LoVo (cell line): ENCODE measurements at places on chromosomes 3 and 15.

GRCh38 chr3:13110678-13111116 lies 37.5 kb upstream of the IQSEC1 start:
- DNase-seq = no peak

- no peak for DNase-seq
Observed at GRCh38 chr3:129432036-129432435, 3.6 kb upstream of the EFCAB12 start.

- DNase-seq = no peak
Observed at GRCh38 chr3:4409971-4410573, 57.0 kb downstream of the SUMF1 start.

DNA sequence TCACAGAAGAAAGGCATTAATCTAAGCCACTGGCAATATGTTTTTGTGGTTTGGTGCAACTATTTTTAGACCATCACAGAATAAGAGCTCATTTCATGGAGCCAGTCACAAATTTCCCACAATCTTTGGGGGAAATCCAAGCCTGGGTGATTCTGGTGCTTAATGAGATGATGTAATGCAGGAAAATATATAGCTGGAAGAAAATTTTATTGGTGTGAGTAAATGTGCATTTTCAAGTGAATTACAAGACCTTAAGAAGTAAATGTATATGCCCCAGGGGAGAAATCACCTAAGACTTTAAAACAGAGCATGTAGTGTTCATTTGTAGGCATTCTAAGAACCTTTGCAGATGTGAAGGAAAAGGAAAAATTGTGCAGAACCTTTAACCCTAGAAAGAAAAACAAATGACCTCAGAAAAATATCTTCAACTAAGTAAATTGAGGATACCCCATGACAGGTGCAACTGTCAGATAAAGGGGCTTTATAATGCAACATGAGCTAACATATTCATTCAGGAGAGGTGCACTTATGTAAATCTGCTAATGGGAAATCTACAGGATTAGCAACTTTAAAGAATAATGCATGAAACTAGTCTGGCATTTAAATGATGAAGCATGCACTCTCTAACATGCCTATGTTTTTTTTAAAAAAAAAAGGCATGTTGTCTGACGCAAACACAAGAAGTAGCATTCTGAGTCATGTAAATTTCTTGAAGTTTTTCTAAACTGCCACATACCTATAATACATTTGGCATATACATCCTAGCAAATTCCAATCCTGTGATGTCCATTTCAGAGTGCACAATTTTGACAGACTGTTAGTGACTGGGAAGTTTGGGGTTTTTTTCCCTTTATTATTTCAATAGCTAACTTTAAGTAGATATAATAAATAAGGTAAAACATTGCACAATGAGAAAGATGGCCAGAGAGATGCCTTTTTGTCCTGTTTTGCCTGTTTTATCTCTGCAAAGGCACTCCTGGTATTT lies 105.1 kb downstream of the MEX3B start:
- no peak for DNase-seq

DNA sequence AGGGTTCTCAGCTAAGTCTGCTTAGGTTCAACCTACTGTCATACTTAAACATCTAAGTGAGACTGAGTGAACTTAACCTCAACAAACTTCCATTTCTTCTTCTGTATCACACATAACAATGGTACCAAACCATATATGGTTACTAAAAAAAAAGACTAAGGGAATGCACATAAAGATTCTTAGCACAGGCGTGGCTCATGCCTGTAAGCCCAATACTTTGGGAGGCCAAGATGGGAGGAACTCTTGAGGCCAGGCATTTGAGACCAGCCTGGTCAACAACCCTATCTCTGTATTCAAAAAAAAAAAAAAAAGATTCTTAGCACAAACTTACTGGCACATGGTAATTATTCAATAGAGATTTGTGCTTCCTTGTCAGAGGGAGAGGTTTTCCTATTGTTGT lies 57.9 kb downstream of the ACAP2 start:
- peak; percentile 30 for DNase-seq

DNA sequence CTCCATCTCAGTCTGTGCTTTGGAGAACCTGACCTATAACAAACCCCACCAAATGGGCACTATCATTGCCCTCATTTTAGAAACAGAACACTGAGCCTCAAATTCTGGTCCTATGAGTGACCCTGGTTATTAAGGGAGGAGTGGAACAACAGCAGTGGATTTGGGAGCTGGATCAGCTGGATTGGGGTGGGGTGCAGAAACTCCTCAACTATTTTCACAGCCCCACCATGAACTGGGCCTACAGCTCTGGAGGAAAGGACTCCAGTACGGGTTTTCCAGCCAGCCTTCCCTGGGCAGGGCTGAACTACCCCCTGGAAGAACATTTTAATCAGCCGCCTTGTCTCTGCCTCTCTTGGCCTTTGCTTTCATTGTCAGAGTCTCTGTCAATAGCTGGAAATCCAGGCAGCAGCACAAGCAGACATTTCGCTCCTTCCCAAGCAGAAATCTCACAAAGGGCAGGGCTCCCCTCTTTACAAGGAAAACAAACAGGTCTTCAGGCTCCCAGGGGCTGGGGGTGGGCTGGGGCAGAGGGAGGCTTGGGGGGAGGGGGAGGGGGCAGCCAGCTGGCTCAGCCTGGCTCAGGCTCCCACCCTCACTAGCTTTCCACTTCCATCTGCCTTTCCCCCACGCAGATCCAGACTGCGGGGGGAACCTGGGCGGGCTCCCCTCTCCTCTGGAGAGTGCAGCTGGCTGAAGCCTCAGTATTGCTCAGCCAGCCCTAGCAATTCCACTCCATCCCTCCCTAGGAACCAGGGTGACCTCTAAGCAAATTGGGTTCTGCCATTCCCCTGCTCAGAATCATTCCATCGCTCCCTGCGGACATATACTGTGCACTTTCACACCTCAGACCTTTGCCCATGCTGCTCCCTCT lies 13.7 kb upstream of the TLE3 start:
- peak; percentile 60 for DNase-seq

DNA sequence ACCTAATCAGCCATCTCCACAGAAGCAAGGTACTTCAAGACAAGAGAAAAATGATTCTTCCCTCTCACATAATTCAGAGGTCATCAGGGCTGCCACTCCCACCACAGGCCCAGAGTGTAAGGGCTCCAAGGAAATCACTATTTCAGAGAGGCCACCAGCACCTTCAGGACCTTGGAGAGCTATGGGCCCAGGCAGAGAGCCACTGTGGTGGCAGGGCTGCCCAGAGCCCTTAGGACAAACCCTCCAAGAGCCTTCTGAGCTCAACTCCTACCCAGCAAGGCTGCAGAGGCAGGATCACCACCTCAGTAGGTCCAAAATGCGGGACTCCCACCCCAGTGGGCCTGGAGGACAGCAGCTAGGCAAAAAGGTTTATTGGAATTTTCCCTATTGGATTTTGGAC lies 17.9 kb upstream of the FAN1 start:
- DNase-seq = no peak

GRCh38 chr3:120145542-120146285 lies 51.5 kb upstream of the GSK3B start:
- DNase-seq = peak; percentile 73

DNA sequence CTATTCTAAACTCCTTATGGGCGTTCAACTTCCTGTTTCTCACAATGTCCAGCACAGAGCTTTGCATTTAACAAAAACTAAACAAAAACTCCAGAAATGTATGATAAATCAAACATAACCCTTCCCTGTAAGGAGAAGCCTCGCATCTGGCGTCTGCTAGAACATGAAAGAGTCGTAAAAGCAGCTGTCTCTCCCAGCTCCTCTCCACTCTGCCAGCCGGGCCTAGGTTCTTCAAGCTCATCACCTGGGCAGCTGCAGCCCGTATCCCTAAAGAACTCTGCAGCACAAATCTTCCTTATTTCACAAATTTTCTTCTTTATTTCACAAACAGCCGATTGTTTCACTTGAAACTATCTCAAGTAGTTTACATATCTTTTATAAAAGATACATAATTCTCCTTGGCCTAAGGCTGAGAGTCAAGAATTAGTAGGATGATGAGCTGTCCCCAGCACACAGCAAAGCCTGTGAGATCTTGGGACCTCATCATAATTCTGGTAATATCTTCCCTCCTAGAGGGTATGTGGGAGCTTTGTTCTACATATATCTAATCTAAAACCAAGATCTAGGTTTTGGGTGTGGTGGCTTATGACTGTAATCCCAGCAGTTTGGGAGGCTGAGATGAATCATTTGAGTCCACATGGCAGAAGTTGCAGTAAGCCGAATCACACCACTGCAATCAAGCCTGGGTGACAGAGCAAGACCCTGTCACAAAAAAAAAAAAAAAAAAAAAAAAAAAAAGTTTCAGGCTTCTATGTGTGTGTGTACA lies 35.3 kb downstream of the ANXA2 start:
- DNase-seq = peak; percentile 41

- DNase-seq = no peak
Observed at GRCh38 chr3:194830401-194830800, 144.7 kb downstream of the FAM43A start.

GRCh38 chr15:89754361-89755154 lies 3.5 kb upstream of the MESP1 start:
- DNase-seq = no peak

DNA sequence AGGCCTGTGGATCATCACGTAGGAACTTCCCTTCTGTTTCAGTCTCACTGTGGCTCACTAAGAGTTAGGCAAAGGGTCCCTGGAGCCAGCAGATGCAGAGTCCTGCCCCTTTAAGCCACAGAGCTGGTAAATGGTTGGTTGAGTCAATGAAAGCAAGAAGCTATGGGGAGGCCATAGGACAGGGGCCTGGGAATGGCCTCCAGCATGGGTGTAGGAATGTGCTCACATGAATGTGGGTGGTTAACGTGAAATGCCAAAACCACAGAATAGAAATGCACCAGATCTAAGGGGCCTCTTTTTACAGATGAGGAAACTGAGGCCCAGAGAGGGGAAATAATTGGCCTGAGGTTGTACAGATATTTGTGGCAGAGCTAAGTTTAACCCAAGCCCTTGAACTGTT lies 150.3 kb downstream of the TLE3 start:
- DNase-seq = no peak

GRCh38 chr3:87706176-87706575 lies 352.6 kb downstream of the CGGBP1 start:
- DNase-seq = no peak

DNA sequence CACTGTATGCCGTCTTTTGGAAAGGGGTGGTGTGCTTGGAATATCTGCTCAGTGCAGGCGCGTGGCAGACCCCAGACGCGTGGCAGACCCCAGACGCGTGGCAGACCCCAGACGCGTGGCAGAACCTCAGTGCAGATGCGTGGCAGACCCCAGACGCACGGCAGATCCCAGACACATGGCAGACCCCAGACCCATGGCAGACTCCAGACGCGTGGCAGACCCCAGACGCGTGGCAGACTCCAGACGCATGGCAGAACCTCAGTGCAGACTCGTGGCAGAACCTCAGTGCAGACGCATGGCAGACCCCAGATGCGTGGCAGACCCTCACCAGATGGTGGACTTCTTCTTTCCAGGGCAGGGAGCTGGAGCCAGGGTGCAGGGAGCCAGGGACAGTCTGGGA lies 637 bp upstream of the MUC4 start:
- no peak for DNase-seq

GRCh38 chr3:22966349-22966748 lies 236.8 kb upstream of the UBE2E2 start:
- DNase-seq = no peak

- no peak for DNase-seq
Observed at GRCh38 chr15:95897651-95898050, 432.8 kb upstream of the NR2F2 start.

GRCh38 chr3:37905346-37905745 lies 43.7 kb downstream of the CTDSPL start:
- DNase-seq = no peak

- DNase-seq = peak; percentile 16
Observed at GRCh38 chr3:36707623-36708409, 56.5 kb downstream of the DCLK3 start.

- no peak for DNase-seq
Observed at GRCh38 chr15:58515807-58516206, 84.0 kb downstream of the LIPC start.

DNA sequence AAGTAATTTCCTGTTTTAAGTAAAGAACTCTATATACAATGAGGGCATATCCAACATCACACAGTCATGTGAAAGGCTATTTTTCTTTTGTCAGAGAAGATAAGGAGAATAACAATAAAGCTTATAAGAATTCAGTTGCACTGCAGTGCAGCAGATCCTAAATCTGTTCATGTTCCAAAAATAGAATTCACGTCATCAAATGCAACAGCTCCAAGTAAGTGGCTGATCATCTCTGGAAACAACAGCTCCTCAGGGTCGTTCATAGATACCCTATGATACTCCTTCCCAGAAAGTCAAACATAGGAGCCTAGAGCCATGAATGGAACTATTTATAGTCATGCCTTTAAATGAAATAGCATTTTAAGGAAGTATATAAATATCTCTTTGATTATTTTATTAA lies 100.2 kb downstream of the FMN1 start:
- DNase-seq = no peak

GRCh38 chr3:149366031-149366430 lies 11.4 kb downstream of the TM4SF1 start:
- peak; percentile 68 for DNase-seq

- DNase-seq = no peak
Observed at GRCh38 chr15:101050623-101051290, 131.6 kb downstream of the LRRK1 start.

- peak; percentile 94 for DNase-seq
Observed at GRCh38 chr3:66500576-66501482, at the start of gene LRIG1. Gene LRIG1 (minus strand): TSS chr3:66501022. CDS start chr3:66500407, 615 bp downstream.

- DNase-seq = no peak
Observed at GRCh38 chr15:26382444-26383072, 390.3 kb downstream of the GABRB3 start.
